Right cardiac atrium (tissue), 5 donors: ENCODE measurements at places on chromosomes 6 and 20.

- no peak for DNase-seq
Observed at GRCh38 chr6:147769496-147770087, 261.1 kb downstream of the SAMD5 start.

DNA sequence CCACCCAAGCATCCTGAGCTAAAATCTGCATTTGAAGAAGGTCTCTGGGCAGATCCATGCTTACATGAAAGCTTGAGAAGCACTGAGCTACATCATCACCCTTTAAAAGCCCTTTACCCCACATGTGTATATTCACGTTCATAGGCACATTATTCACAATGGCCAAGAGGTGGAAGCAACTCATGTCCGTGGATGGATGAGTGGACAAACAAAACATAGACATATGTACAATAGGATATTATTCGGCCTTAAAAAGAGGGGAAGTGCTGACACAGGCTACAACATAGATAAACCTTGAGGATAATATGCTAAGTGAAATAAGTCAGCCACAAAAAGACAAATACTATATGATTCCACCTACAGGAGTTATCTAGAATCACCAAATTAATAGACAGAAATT lies 17.6 kb downstream of the ADGRF5 start:
- no peak for DNase-seq

GRCh38 chr6:107646776-107647438 lies 157.0 kb downstream of the SOBP start:
- DNase-seq = no peak

DNA sequence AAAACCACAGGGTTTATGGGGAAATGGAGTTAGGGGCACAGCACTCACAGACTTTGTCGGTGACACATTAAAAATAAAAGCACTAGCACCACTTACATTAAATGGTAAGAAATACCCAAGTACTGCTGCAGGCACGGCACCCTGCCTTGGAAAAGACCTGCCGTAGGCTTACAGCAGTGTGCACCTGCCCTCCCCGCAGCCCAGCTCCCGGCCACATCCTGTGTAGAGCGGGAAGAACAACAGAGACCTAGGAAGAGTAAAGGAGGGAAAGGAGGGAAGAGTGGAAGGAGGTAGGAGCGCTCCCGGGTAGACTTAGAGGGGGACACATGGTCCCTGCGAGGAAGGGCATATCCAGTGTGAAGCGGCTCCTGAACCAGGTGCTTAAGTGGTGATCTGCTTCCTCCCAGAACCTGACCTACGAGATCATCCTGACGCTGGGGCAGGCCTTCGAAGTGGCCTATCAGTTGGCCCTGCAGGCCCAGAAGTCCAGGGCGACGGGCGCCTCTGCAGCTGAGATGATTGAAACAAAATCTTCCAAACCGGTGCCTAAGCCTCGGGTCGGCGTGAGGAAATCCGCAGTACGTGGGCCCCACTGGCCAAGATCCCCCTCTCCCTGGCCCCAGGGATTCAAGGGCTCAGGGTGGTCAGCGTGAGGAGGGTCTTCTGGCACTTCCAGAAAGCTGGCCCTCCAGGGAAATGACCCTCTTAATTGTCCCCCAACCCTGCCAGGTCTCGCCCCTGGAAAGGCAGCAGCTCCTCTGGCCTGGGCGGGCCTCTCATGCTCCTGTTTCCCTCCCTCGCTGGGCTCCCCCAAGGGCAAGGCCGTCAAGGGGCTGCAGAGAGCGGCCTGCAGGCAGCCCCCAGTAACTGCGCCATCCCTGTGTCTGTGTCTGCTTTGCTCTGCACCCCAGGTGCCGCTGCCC lies 55.5 kb downstream of the TCP11 start:
- no peak for DNase-seq

DNA sequence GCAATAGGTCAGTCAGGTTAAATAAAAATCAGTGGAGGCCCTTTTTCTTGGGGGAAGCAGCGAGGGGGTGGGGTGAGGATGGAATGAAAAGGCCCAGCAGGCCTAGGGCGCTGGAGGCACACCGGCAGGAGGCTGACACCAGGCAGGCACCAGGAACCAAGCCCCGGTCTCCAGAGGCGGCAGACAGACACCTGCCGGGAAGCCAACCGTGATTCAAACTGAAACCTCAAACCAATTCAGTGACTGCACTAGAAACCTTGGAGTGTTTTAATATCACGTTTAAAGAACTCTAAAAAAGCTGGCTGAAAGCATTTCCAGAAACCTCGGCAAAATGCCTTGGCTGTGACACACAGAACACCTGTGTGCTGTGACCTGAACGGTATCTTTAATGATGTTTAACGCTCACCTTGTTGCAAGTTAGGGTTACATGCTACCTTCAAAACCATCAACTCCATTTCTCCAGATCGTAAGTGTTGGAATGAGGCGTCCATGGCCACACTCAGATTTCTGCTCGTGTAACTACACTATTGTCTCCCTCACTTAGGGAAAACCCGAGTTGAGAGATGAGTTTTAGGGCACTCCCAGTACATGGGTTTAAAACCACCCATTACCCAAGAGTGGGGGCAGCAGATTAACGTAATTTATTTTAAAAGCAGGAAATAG lies 27.2 kb downstream of the DIDO1 start:
- no peak for DNase-seq

DNA sequence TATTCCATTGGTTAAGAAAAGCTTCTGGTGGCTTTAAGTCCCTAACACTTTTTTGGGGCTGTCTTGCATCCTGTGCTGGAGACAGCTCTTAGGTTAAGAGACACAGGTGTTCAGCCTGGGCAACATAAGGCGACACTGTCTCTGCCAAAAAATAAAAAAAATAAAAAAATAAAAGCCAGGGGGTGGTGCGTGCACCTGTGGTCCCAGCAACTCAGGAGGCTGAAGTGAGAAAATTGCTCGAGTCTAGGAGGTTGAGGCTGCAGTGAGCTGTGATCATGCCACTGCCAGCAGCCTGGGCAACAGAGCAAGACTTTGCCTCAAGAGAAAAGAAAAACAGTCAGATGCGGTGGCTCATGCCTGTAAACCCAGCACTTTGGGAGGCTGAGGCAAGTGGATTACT lies 55.6 kb upstream of the ZMYND8 start:
- DNase-seq = no peak

DNA sequence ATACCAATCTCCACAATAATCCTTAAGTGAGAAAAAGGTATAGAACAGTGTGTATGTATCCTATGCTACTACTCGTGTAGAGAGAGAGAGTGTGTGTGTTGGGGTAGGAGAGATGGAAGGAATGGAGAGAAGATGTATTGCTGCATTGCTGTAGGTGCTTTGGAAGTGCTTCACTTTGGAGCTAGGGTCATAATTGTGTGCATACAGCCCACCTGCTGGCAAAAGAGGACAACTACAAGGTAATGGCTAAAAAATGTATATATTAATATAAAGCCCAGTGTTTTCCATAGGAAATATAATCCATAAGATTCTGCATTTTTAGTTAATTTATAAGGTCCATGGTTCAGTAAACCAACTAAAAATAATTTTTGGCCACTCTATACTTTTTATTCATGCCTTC lies 36.1 kb downstream of the SERAC1 start:
- no peak for DNase-seq

GRCh38 chr6:147173675-147174308 lies 30.4 kb upstream of the STXBP5 start:
- no peak for DNase-seq

DNA sequence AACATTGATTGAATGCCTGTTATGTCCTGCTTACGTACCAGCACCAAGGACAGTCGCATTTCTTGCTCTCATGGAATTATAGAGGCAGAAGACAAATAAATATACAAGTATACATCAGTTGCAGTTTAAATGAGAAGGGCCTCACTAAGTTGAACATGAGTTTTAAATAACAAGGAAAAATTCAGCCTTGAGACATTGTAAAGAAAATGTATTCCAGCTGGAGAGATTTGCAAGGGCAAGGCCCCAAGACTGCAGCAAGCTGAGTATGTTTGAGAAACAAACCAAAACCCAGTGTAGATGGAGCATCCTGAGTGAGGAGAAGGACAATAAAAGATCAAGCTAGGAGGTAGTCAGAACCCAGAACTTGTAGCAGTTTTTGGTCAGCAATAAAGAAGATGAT lies 123.2 kb upstream of the BMP5 start:
- no peak for DNase-seq

- no peak for DNase-seq
Observed at GRCh38 chr20:1291191-1291741, 25.2 kb downstream of the SNPH start.

DNA sequence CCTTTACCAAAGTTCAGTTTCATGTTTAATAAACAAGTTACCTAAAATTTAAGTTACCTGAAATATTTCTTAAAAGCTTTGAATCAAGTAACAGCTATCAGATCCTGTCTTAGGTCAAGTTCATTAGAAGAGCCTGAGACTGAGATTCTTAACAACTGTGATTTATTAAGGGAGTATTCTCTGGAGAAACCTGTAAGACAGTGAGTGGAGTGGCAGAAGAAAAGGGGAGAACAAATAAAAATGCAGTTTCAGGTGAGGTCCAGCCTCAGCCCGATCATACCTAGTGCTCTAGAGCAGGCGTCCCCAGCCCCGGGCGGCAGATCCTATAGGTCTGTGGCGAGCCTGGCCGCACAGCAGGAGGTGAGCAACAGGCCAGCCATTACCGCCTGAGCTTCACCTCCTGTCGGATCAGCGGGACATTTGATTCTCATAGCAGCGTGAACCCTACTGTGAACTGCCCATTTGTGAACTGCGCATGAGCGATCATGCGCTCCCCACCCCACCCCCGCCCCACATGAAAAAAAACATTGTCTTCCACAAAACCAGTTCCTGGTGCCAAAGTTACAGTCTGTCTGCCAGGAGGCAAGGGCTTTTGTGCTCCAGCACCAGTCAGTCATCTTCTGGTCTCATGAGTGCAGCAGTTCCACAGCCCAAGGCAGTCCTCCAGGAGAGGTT lies 59.2 kb upstream of the ADGRB3 start:
- no peak for DNase-seq

GRCh38 chr6:33673851-33674250 lies 37.6 kb downstream of the UQCC2 start:
- DNase-seq = peak; percentile 51

DNA sequence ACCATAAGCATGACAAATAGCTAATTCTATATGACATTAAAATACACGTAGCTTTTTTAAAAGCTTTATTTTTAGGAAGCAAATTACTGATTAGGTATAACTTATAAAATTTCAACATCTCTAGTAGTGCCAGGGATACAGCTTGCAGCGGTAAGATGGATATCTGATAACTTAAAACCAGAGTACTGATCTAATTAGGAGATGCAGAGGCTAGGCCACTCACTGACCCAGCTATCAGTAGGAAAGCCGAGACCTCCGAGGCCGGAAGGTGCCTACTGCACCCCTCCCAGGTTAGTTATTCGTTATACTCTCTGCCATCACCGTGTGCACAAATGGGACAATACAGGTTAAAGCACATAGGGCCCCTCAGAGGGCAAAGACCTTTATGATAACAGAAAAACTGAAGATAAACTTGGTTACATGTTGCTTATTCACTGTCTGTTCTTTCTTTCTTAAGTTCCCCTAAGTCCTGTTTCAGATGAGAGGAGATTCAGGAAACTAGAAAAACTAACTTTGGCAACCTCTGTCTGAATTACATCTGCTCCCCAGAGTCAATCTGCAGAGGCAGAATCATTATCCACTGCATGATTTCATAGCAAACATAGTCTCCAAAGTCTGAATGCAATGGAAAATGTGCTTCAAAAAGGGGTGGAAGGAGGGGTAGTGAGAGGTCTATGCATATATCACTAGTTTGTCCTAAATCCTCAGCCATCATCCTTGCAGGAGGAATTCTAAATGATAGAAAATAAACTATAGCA lies 60.8 kb downstream of the RIPOR2 start:
- DNase-seq = no peak

DNA sequence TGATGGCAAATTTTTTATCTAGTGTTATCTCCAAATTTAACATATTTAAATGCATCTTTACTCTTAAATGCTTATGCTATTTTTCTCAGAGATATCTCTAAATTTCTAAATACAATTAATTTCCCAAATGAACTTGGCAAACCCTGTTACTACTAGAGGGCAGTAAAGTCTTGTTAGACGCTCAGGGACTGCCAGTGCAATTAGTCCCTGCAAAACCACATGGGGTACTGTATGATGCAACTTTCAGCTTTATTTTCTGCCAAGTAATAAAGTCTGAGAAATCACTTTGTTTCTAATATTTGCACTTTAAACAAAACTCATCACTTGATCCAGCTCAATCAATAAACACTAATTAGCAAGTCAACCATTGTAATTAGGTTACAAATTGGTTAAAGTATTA lies 76.0 kb upstream of the ADGRB3 start:
- DNase-seq = no peak

DNA sequence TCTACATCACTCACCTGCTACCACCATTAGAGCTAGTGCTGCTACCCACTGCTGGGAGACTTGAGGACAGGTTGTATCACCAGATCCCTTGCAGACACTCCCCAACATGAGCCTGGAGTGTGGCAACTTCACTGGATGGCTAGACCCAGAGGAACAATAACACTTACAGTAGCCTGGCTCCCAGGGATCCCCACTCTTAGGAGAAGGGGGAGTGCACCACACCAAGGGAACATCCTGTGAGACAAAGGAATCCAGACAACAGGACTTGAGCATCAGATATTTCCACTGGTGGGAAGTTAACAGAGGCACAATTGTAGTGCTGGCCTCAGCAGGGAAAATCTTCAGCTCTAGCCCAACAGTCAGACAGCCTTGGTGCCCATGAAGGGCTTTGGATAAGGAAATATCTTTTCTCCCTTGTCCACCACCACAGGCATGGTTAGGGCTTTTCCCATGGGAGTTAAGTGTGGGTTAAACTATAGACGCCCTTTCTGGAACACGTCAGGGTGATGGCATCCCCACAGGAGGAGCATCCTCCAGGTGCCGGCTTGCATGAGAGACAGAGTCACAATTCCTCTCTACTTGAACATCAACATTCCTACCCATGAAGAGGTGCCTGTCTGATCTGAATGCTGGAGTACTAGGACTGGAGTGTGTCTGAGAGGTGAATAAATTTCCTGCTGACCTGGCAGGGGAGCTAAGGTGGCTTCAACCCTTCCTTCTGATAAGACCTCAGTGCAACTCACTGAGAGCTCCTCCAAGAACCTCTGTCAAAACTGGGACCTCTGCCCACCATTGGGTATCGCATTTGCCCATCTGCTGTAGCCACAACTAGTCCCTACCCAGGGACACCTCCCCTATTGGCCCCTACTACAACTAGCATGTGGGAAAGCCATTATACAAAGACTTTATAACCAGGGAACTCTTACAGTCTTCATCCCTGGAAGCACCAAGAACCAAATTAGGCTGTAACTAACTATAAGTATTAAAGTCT lies 55.4 kb upstream of the SIRPG start:
- DNase-seq = no peak
